Esophagus muscularis mucosa (tissue), 4 donors: ENCODE measurements at places on chromosomes 2 and 18. TPM values are rescaled to one million over a fixed set of nuclear protein-coding genes. Genes with fewer than 3 reads are reported as not detected.
A peak's percentile ranks its signal among the peaks of the same experiment; 100 is the strongest.

Gene FLACC1
- 3.8 TPM for total RNA-seq

DNA sequence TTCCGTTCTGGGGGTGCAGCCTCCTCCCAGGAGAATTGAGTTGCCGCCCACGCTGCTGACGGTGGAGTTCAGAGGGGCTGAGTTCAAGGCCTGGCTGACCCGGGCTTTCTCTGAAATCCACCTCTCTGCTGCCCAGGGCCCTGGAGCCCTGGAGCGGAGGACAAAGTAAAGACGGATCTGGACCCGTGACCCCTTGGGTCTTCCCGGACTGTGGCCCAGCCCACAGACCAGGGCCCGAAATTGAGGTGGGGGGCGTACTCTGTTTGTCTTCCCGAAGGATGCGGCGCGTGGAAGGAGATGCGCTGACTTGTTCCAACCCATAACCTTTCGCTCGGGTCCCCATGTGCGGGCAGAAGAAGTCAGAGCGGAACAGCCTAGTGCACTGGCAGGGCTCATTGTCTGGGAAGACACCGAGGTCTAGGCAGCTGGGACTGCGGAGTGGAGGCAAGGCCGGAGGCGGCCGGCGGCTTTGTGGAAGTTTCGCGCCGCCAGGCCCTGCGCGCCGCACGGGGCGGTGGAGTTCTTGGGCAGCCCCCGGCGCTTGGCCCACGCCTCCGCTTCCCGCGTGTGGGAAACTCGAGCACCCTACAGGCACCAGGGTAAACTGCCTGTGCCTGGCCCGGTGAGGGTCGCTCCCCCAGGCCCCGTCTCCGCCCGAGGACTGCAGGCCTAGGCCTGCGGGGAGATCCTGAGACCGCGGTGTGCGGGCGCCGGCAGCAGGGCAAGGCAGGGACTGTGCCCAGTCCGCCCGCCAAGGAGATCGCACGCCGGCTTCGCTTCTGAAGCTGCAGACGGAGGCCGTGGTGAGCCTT is 9.8 kb downstream of the POU3F3 start:
- no peaks in the 10 kb centered on the region for H3K36me3 ChIP-seq
- no peak overlapping the region for H3K27ac ChIP-seq
- peaks cover 99% of the 10 kb centered on the region for H3K27me3 ChIP-seq
- H3K4me1 ChIP-seq = peaks cover 25% of the 10 kb centered on the region
- no peak for DNase-seq

DNA sequence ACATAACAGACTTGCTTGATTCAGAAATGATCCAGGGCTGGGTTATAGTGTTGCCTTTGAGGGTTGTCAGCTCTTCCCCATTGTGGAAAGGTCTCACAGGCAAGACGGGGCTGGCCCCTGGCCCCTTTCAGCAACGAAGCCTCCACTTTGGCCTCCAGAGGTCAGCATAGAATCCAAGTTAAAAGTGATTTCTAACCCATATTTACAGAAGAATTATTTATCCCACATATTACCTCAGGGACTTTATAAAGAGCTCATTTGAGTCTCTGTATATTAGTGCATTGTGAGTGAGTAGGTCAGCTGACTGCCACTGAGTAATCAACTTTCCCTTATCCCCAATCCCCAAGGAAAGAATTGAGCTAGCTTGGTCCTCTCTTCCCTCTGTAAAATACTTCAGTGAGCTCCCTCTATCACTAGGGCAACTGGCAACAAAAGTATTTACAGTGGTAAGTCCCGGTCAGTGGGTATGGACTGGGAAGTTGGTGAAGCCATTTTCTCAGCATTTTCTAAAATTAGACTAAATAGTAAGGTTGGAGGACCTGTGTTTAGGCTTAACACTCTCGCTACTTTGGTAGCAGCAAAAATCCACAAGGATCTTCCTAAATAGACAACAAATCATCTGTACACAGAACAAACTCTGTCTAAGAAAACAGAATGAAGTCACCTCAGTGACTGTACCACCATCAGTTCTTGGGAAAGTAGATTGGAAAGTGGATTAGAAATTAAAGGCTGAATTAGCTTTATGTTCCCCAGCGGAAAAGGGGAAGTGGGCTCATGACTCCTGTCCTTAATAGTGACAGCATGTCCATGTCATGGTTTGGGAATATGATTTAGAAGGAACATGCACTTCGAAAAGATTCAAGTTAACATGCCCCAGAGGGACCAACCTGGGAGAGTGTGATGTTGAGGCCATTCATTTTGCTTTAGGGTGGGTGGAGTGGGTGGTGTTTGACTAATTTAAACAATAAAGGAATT is 171.0 kb upstream of the SIX3 start:
- H3K36me3 ChIP-seq = no peaks in the 10 kb centered on the region
- H3K27me3 ChIP-seq = no peaks in the 10 kb centered on the region
- DNase-seq = no peak
- H3K4me3 ChIP-seq = no peak overlapping the region
- no peaks in the 10 kb centered on the region for H3K4me1 ChIP-seq
- H3K27ac ChIP-seq = no peak overlapping the region

DNA sequence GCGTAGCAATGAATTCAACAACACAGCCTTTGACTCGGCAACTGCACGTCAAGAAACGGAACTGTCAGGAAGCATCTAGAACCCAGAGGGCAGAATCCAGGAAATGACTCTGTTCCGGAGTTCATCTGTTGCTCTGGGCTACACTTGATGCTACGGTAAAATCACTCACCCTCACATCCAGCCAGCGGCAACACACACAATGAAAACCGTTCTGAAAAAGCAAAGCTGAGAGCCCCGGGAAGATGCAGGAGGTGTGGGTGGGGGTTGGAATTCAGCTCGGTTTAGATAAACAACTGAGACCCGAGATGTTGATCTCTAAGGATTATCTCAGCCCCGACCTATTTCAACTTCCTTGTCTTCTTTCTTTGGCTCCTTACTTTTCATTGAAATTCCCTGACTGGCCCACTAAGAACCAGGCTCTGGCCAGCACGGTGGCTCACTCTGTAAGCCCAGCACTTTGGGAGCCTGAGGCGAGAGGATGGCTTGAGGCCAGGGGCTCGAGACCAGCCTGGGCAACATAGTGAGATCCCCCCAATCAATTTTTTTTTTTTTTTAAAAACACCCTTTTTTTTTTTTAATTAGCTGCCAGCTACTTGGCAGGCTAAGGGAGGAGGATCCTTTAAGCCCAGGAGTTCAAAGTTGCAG is 13.3 kb upstream of the RAB17 start:
- peaks cover 39% of the 10 kb centered on the region for H3K4me1 ChIP-seq
- no peaks in the 10 kb centered on the region for H3K27me3 ChIP-seq
- H3K4me3 ChIP-seq = no peak overlapping the region
- peak overlapping the region; percentile 35 for H3K27ac ChIP-seq
- H3K36me3 ChIP-seq = no peaks in the 10 kb centered on the region
- DNase-seq = no peak

- no peaks in the 10 kb centered on the region for H3K36me3 ChIP-seq
- DNase-seq = no peak
- H3K4me1 ChIP-seq = no peaks in the 10 kb centered on the region
- no peak overlapping the region for H3K27ac ChIP-seq
These were observed 87.0 kb downstream of the GALNT3 start for GRCh38 chr2:165706960-165707487.

- no peaks in the 10 kb centered on the region for H3K36me3 ChIP-seq
- H3K27me3 ChIP-seq = no peaks in the 10 kb centered on the region
- no peak for DNase-seq
- peak overlapping the region; percentile 65 for H3K27ac ChIP-seq
These were observed 14.5 kb upstream of the MAT2A start for GRCh38 chr2:85524336-85524908.

GRCh38 chr2:126041391-126042047 is 614.4 kb upstream of the GYPC start:
- H3K4me1 ChIP-seq = no peaks in the 10 kb centered on the region
- DNase-seq = no peak
- H3K27ac ChIP-seq = no peak overlapping the region

- no peaks in the 10 kb centered on the region for H3K27me3 ChIP-seq
- H3K27ac ChIP-seq = peak overlapping the region; percentile 21
- H3K36me3 ChIP-seq = no peaks in the 10 kb centered on the region
- peaks cover 41% of the 10 kb centered on the region for H3K4me1 ChIP-seq
- no peak for DNase-seq
These were observed 47.8 kb upstream of the RHOB start for GRCh38 chr2:20398956-20399567.

Gene SCYGR4
- total RNA-seq = not detected

- H3K36me3 ChIP-seq = no peaks in the 10 kb centered on the region
- H3K27me3 ChIP-seq = no peaks in the 10 kb centered on the region
- no peak for DNase-seq
- no peaks in the 10 kb centered on the region for H3K4me1 ChIP-seq
- H3K27ac ChIP-seq = no peak overlapping the region
- no peak overlapping the region for H3K4me3 ChIP-seq
These were observed 276.0 kb downstream of the MTX2 start for GRCh38 chr2:176544991-176545956.

Gene USP37
- 8.6 TPM for total RNA-seq

GRCh38 chr2:106759966-106760365 is 126.0 kb downstream of the ST6GAL2 start:
- H3K4me1 ChIP-seq = no peaks in the 10 kb centered on the region
- H3K27me3 ChIP-seq = no peaks in the 10 kb centered on the region
- no peaks in the 10 kb centered on the region for H3K36me3 ChIP-seq
- H3K27ac ChIP-seq = no peak overlapping the region

Gene HOXD12
- total RNA-seq = not detected

DNA sequence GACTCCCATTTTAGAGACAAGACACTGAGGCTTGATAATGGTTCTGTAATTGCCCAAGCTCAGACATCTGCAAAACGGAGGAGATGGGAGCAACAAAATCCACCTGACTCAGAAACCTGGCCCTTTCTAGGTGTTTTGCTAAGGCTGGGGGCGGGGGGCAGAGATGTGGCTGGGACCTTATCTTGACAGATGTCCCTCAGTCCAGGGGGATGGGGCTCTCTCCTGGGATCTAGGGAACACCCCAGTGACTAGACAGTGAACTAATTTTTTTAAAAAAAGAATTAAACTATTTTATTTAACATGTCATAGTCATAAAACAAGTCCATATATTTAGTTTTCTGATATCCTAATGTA is 32.0 kb upstream of the HAAO start:
- no peak overlapping the region for H3K4me3 ChIP-seq
- peaks cover 17% of the 10 kb centered on the region for H3K4me1 ChIP-seq
- H3K36me3 ChIP-seq = no peaks in the 10 kb centered on the region
- H3K27me3 ChIP-seq = no peaks in the 10 kb centered on the region
- no peak for DNase-seq
- H3K27ac ChIP-seq = no peak overlapping the region

- H3K36me3 ChIP-seq = no peaks in the 10 kb centered on the region
- H3K27ac ChIP-seq = no peak overlapping the region
These were observed 325.8 kb downstream of the DYSF start for GRCh38 chr2:71778936-71779773.

GRCh38 chr2:142725386-142725785 is 152.1 kb upstream of the KYNU start:
- H3K27ac ChIP-seq = no peak overlapping the region
- no peaks in the 10 kb centered on the region for H3K4me1 ChIP-seq
- no peak for DNase-seq
- no peak overlapping the region for H3K4me3 ChIP-seq
- H3K27me3 ChIP-seq = no peaks in the 10 kb centered on the region

GRCh38 chr2:239935789-239936758 is 89.1 kb downstream of the NDUFA10 start:
- H3K27ac ChIP-seq = no peak overlapping the region
- no peak overlapping the region for H3K4me3 ChIP-seq
- no peak for DNase-seq
- no peaks in the 10 kb centered on the region for H3K27me3 ChIP-seq

- no peak for DNase-seq
- no peaks in the 10 kb centered on the region for H3K36me3 ChIP-seq
- H3K27me3 ChIP-seq = no peaks in the 10 kb centered on the region
- no peak overlapping the region for H3K27ac ChIP-seq
These were observed 68.6 kb upstream of the YWHAQ start for GRCh38 chr2:9699139-9700108.

DNA sequence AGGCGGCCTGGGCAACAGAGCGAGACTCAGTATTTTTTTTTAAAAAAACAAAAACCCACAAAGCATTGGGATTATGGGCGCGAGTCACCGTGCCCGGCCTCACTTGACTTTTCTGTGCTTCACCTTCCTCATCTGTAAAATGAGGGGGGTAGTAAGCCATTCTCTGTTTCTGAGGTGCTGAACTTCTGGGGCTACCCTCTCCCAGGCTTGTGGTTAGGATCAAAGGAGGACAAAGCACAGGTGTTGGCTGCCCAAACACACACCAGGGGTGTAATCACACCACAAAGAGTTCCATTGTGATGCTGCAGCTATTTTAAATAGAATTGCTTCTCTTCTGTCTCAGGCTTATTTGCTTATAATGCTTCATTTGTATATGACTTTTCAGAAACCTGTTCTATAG is 35.8 kb upstream of the INHBB start:
- H3K27me3 ChIP-seq = no peaks in the 10 kb centered on the region
- H3K27ac ChIP-seq = no peak overlapping the region
- H3K4me1 ChIP-seq = peaks cover 9% of the 10 kb centered on the region
- no peak overlapping the region for H3K4me3 ChIP-seq

- H3K27me3 ChIP-seq = no peaks in the 10 kb centered on the region
- no peak overlapping the region for H3K27ac ChIP-seq
- H3K36me3 ChIP-seq = no peaks in the 10 kb centered on the region
- no peak for DNase-seq
- peaks cover 10% of the 10 kb centered on the region for H3K4me1 ChIP-seq
These were observed 302.4 kb upstream of the NT5C1B start for GRCh38 chr2:18891600-18892345.
